Hematopoietic multipotent progenitor cell treated with erythropoietin and hydrocortisone succinate and interleukin-3 and kit ligand, for 8 days (in vitro differentiated cells): ENCODE measurements at places on chromosomes 6 and 20.

GRCh38 chr6:47737406-47737805, 39.0 kb downstream of the ADGRF4 start:
- no peak for DNase-seq

- DNase-seq, result no peak
Observed at GRCh38 chr6:168328086-168328485, 8.5 kb upstream of the DACT2 start.

DNA sequence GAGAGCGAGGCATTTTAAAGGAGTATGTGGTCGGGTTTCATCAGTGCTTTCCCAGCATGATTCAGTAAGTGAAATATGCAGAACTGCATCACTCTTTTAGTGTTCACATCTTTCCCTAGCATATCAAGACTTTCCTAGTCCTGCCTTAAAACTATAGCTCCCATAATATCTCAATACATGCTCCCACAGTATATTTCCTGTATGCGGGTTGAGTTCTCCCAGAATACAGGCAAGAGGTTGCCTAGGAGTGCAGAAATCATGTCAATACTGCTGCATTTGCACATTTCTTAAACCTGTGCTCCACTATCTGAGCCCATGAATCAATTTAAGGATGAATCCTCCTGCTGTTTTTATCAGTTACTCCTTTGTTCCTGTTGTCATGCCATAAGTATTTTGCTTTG, 386.6 kb upstream of the SLC35B3 start:
- no peak for DNase-seq

DNA sequence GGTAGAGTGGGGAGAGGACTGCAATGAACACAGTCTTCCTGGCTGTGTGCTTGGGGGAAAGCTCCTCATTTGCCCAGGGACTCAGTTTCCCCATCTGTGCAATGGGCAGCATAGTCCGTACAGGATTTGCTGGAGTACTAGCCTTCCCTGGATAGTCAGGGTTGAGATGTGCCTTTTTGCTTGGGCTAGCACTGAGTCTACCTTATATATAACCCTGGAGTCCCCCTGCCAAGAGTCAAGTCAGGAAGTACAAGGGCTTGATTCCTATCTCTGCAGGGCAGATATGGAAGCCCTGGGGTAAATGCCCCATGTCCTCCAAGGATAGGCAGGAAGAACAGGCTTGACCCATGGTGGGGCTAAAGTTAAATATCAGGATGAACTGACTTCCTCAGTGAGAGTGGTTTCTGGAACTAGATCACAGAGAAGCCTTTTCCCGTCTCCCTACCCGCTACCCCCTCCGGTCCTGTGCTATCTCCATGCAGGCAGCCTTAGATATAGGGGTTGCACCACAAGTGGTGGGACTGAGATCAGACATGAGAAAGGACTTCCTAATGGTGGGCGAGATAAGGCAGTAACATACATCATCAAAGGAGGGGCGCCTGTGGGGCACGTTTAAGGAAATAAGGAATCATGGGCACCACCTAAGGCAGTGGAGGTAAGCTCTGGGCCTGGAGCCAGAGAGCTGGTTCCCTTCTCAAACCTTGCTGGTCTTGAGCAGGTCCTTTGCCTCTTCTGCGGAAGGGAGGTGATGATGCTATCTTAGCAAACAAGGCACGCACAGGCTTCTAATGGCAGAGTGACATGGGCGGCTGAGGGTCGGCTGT, 157.9 kb downstream of the MRPL14 start:
- DNase-seq, result peak; percentile 96

DNA sequence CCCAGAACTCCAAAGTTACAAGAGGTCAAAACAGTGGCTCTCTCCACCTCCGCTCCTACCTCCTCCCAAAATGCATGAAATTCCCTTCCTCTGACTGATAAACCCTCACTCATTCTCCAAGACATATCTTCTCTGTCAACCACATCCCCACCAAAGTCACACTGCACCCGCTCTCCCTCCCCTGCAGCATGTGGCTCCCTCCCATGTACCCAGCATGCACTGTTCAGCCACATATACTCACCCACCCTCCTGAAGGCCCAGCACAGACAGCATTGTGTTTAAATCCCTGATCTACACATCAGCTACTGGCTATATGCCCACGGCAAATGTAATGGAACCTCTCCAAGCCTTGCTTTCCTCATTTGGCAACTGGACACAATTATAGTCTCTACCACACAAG, 5.5 kb upstream of the POU5F1 start:
- DNase-seq, result peak; percentile 53

GRCh38 chr6:73832313-73832712, 136.3 kb downstream of the CD109 start:
- no peak for DNase-seq

DNA sequence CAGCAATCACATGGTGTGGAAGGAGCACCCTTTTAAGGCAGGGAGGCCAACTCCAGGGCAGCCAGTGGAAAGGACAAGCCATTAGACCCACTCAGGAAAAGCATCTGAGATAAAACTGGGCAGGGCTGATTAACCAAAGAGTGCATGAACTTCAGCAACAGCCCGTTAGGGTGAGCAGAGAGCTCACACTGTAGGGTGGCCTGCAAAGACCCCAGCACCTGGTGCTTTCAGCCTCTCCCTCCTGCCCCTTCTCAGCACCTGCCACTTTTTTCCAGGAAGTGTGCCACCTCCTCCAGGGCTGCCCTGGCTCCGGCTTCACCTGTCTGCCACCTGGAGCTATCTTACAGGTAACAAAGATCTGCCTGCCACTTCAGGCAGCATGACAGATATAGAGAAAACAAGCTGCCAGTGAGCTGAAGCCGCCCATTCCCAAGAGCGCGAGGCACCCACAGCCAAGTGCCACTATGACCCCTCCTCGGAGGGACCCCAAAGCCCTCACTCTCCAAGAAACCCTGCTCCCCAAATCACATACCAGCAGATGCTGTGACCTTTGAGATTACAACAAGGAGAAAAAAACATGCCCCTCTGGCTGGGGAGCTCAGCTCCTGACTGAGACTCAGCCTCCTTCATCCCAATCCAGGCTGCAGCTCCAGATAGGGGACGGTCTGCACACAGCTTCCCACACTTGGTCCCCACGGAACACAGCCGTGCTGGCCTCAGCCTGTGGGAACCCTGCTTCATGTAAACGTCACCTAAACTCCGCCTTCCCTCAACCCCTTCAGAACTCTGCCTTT, 71.2 kb downstream of the ABHD12 start:
- no peak for DNase-seq

GRCh38 chr20:15674253-15675060, 898.8 kb downstream of the KIF16B start:
- DNase-seq, result no peak

DNA sequence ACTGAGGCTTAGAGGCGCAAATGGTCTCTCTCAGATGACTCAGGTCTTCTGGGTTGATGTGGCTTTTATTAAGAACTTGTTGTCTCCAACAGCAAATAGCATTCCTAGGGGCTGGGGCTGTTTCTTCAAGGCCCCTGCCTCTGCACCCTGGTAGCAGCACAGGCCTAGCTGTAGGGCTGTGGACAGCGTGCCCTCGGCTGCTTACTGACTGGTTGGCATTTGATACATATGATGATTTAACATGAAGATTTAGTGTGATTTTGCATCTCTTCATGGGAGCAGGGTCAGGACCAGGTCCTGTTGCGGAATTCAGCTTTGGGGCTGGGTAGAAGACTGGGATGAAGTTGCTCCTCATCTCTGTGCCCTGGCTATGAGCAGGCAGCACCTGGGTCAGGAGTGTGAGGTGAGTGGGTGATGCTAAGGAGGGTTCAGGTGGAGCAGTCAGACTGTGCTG, 24.3 kb upstream of the IER3 start:
- no peak for DNase-seq

DNA sequence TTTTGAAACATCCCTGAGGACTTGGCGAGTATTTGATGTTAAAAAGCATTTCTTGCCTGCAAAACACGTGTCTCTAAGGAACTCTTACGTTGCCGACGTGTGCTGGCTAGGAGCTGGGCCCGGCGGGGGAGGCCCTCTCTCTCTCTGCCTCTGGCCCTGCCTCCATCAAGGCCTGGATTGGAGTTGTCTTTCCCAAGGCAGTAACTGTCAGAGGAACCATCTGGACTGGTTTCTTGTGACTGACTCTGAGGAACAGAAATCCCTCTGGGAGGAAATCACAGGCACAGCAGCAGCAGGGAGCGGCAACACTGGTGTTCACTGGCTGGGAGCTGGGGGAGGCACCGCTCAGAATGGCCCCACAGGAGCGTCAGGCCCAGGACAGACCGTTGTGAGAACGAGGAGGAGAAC, 244.2 kb downstream of the NRN1 start:
- DNase-seq, result no peak

DNA sequence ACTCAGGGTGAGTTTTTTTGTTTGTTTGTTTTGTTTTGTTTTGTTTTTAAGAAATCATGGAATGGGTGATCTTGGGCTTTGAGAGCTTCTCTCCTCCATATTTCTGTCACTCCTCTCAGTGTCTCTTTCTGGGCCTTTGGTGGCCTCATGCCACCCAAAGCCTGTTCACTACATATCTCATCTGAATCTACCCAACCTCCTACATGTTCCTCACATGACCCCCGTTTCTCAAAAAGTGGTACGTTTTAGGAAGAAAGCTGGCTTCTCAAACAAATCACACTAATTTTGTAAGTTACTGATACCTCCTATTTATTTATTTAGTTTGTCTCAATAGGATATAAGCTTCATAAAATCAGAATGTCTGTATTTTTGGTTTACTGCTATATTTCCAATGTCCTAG, 80.0 kb downstream of the SESN1 start:
- DNase-seq, result peak; percentile 43

- DNase-seq, result peak; percentile 91
Observed at GRCh38 chr6:29965873-29966601, 23.7 kb downstream of the HLA-A start.

- no peak for DNase-seq
Observed at GRCh38 chr6:158711264-158711663, 61.4 kb downstream of the SYTL3 start.

DNA sequence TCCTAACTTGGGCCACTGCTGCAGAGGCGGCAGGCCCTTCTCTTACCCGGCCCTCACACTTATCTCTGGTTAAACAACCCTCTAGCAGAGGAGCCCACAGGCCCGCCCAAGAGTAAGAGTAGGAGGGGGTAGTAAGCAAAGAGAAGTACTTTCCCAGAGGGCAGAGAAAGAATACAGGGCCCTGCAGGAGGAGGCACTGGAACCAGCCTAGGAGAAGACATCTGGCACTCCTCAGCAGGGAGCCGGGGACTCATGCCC, 10.1 kb downstream of the MTCH1 start:
- peak; percentile 90 for DNase-seq

GRCh38 chr6:111854683-111855082, 18.6 kb downstream of the FYN start:
- DNase-seq, result no peak

- no peak for DNase-seq
Observed at GRCh38 chr6:134424798-134425170, 106.9 kb upstream of the SGK1 start.
